ENCODE measurements at places on chromosomes 6 and 20.

DNA sequence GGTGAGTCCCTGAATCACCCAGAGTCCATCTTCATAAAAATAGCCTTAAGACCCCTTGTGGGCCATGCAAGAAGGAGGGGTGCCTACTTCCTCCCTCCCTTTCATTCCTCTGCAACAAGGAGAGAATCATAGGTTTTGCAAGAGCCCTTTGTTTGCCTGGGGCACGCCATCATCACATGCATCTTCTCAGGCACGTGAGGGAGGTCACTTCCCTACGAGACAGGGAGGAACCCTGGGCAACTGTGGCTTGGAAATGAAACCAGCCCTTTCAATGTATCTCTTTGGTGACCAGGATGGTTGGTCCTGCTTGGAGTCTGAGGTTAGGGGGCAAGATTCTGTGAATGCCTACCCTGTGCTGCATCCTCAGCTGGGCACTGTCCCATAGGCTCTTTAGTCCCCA, 194.8 kb downstream of the MAFB start:
- H3K27ac ChIP-seq, result no peak overlapping the region
- H3K4me1 ChIP-seq, result no peaks in the 10 kb centered on the region
- no peak overlapping the region for H3K4me3 ChIP-seq
- DNase-seq, result no peak

DNA sequence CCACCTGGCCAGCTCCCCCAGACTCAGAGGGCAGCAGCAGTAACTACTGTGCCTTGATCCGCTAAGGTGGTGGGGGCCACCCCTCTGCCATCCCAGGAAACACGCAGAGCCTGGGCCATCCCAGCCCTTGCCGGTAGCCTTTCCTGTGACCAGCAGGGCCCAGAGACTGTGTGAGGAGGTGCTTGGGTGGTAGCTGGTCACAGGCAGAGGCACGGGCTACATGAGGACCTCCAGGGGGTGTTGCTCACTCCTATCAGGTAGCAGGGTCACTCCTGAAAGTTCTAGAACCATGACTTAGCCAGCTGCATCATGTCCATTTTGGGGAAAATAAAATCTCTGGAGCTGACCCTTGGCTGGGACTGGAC, 22.8 kb downstream of the PCMTD2 start:
- no peak overlapping the region for H3K27ac ChIP-seq
- no peaks in the 10 kb centered on the region for H3K4me1 ChIP-seq
- no peaks in the 10 kb centered on the region for H3K27me3 ChIP-seq
- H3K4me3 ChIP-seq, result no peak overlapping the region
- peaks cover 13% of the 10 kb centered on the region for H3K36me3 ChIP-seq

DNA sequence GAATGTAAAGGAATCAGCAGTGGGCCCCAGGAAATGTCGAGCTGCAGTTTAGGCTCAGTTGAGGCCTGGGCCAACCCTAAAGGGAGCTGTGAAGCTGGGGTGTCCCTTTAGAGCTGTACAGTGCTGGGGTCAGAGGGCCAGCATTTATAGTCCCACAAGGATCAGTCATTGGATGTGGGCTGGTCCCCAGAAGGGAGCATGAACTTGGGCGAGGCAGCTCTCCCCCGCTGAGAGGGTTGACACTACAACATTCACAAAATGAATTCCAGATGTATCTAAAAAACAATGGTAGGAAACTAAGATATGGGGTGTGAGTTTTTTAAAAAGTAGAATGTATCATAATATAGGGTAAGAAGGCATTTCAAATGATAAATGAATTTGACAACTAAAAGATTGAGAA, 29.7 kb upstream of the TMX4 start:
- peaks cover 6% of the 10 kb centered on the region for H3K27me3 ChIP-seq
- H3K27ac ChIP-seq, result no peak overlapping the region
- H3K4me1 ChIP-seq, result no peaks in the 10 kb centered on the region
- no peak for DNase-seq
- H3K36me3 ChIP-seq, result no peaks in the 10 kb centered on the region
- H3K4me3 ChIP-seq, result no peak overlapping the region

DNA sequence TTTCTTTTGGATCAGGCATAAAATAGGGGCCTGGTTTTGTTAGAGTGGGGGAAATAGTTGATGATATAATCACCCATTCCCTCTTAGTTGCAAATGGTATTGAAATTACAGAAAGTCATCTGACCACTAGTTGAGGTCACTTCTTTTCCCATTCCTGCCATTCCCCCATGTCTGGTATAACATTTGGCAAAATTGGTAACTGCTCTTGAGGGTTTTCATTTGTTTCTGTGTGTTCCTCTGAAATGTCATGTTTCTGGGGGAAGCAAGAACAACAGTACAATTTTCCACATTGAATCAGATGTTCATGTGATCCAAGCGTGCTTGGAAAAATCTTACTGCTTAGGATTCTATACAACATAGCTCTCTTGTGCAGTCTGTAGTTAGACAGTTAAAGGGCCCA, 7.3 kb downstream of the AIG1 start:
- no peaks in the 10 kb centered on the region for H3K36me3 ChIP-seq
- no peaks in the 10 kb centered on the region for H3K4me1 ChIP-seq
- no peak overlapping the region for H3K4me3 ChIP-seq
- no peak for DNase-seq

- no peak for DNase-seq
- no peaks in the 10 kb centered on the region for H3K4me1 ChIP-seq
- no peaks in the 10 kb centered on the region for H3K36me3 ChIP-seq
- H3K27me3 ChIP-seq, result peaks cover 2% of the 10 kb centered on the region
- H3K4me3 ChIP-seq, result no peak overlapping the region
Observed at GRCh38 chr6:157790548-157791160, 32.4 kb upstream of the SNX9 start.
